ENCODE measurements at places on chromosomes 16 and 17.

- DNase-seq: no peak
Measured at GRCh38 chr17:76968707-76969597, 100.7 kb downstream of the MGAT5B start.

DNA sequence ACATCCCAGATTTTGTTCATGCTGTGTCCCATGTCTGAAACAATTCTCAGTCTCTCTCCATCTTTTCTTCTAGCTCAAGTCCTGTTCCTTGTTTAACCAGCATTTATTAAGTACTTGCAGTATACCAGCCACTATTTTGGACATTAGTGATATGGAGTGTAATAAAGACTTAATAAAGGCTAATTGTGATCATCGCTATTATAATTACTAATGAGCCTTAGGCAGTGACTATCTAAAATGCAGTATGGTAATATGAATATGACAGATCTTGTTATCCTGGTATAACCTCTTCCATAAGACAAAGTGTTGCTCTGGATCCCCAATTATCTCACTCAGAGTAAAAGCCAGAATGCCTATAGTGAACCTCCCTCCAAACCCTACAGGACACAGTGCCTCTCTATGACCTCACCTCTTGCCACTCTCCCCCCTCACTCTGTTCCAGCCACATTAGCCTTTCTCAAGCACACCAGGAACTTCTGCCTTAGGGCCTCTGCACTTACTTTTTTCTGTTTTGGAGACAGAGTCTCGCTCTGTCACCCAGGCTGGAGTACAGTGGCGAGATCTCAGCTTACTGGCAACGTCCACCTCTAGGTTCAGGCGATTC is 1.8 kb upstream of the FLOT2 start:
- DNase-seq: no peak

DNA sequence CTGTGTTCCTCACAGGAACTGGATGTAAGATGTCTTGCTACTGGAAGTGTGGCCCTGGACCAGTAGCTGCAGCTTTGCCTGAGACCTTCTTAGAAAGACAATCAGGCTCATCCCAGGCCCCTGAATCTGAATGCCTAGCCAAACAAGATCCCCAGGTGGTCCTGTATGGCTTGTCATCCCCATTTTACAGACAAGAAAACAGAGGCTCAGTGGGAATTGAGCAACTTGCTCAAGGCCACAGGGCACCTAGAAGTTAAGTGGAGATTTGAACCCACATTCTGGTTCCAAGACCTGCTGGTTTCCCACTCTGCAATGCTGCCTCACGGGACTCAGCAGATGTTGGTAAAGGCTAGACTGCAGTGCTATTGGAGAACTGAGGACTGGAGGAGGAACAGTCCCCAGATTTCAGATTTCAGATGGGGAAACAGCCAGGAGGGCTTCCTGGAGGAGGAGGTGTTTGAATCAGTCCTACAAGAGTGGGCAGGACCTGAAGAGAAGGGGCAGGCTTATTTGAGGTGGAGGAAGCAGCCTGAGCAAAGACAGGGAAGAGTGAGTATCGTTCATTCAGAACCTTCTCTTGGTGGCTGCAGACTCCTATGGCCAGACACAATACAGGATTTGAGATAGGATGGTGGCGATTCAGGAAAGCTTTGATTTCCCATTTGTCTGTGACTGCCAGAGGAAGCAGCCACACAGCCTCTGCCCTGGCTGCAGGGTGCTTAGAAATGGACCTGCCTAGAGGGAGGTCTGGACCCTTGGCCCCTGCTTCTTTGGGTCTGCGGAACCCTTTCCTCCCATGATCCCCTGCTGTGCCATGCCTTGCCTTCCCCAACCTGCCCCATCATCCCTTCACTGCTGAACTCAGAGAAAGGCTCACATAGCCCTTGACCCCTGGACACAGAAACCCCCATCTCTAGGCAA is 233.4 kb upstream of the NLRP1 start:
- DNase-seq: no peak

- no peak for DNase-seq
Measured at GRCh38 chr17:53719229-53719628, 103.5 kb upstream of the KIF2B start.

DNA sequence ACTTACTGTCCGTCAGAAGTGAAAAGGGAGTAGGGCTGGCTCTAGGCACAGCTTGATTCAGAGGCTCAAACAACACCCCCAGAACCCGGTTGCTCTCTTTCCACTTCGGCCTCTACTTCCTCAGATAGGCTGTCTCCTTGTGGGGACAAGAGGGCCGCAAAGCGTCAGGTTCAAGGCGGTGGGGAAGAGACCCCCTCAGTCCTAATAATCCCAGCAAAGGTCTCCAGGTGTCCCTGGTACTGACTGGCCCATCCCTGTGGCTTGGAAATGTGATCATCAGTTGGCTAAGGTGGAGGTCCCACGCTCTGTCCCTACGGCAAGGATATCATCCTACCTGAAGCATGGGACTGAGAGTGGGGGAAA is 26.0 kb downstream of the NGFR start:
- DNase-seq: no peak

- no peak for DNase-seq
Measured at GRCh38 chr16:67244387-67245185, 2.7 kb downstream of the FHOD1 start.

GRCh38 chr16:27468941-27469531 is 67.1 kb downstream of the IL21R start:
- DNase-seq: no peak

GRCh38 chr16:47939680-47940079 is 216.1 kb downstream of the ABCC12 start:
- DNase-seq: no peak

GRCh38 chr17:42422958-42423712 is at the start of gene CAVIN1:
CAVIN1 (minus strand) TSS chr17:42423256; CDS start chr17:42423097, 159 bp downstream.
- peak; percentile 86 for DNase-seq

GRCh38 chr16:58458606-58459343 is 41.2 kb upstream of the NDRG4 start:
- DNase-seq: peak; percentile 9

- DNase-seq: peak; percentile 24
Measured at GRCh38 chr17:9628509-9628908, 16.8 kb upstream of the USP43 start.

- DNase-seq: no peak
Measured at GRCh38 chr17:83030432-83030831, 49.0 kb upstream of the METRNL start.
